ENCODE measurements at places on chromosomes 4 and X.

DNA sequence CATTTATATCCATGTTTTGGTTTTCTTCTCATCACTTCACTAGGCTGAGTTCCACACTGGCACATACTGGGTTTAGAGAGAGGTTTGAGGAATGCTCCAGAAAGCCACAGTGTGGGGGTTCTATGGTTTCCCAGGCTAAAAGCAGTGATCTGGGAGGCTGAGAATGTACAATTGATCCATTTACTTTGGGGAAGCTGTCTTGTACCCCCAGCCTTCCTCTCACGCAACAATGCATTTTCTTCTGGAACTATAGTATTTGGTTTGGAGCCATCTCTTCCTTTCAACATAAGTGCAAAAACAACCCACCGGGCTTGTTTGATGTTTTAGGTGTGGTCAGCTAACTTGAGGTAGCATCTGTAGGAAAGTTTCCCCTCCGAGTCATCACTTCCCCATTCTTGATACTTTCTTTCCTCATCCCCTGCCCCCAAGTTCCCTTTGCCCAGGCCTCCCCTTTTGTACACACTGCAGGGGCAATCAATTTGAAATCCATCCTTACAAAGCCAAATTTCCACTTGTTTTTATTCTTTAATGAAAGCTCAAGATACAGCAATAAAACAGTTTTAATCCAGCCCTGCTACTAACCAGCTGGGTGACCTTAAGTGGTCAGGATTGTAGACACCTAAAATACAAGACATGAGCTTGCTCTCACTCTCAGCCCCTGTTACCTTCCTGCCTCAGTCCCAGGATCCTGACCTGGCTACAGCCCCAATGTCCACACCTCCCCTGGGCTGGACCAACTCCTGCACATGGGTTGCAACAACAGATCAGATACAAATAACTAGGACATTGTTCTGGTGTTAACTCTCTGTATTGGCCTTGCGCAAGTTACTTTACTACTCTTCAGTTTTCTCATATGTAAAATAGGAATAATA lies 109.2 kb downstream of the FHDC1 start:
- peak; percentile 51 for DNase-seq

- no peak for DNase-seq
Measured at GRCh38 chr4:73417973-73418372, 13.9 kb downstream of the ALB start.

GRCh38 chr4:110867981-110868720 lies 245.3 kb upstream of the PITX2 start:
- DNase-seq: no peak

DNA sequence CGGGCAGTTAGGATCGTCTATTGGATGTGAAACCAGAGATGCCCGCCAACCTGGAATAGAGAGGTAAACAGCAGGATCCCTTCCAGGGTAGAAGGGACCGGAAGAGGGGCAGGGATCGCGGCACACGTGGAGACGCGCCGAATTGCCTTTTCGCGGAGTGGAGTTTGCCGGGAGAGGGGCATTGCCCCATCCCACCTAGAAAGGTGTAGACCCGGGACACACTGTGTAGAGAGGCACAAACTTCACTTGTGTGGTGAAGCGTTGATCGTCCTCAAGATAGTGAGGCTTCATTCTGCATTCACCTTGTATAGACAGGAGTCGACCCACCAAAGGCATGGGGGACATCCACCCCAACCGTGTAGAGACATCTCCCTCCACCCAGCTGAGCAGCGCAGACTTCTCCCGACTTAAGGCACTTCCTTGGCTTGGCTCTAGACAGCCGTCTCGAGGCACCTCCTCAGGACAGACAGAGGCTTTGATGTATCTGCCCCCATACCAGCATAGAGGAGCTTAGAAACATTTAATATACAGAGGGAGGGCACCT lies 410 bp downstream of the GNL3L start:
- DNase-seq: no peak

GRCh38 chr4:71456841-71457240 lies 118.0 kb downstream of the SLC4A4 start:
- no peak for DNase-seq

DNA sequence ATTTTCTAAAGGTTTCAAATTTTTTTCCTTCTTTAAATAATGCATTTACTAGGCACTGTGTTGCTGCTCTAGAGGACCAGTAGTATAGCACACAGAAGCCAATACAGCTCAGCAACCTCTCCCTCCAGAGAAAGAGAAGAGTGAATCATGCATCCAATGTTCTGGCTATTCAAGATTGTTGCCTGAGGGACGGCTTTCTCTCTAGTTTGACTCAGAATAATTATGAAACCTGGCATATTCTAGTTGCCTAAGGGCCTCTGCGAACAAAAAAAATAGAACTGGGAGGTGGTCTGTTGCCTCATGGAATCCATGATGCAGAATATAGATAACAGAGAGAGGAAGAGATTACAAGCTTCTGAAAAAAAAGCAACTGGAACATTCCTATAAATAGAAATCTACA lies 1233.3 kb upstream of the PABPC4L start:
- DNase-seq: peak; percentile 45

DNA sequence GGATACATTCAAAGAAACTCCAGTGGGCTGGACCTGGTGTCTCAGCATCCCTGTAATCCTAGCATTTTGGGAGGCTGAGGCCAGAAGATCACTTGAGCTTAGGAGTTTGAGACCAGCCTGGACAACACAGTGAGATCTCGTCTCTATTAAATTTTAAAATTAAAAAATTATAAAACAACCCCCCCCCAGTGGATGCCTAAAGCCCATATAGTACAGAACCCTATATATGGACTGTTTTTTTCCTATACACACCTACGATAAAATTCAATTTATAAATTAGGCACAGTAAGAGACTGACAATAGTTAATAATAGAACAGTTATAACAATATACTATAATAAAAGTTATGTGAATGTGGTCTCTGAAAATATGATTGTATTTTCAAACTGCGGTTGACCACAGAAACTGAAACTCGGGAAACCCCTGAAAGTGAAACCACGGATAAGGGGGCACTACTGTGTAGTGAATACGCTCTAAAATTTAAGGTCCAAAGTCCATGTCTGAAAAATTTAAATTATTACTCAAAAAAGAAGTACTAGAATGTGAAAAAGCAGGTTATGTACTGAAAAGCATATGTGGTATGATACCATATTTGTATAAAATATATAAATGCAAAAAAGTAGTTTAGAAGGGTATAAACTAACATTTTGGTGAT lies 2.0 kb downstream of the SMIM14 start:
- no peak for DNase-seq

- no peak for DNase-seq
Measured at GRCh38 chr4:25969374-25970155, 55.5 kb downstream of the SMIM20 start.

- no peak for DNase-seq
Measured at GRCh38 chr4:26441102-26441501, 49.2 kb downstream of the CCKAR start.

DNA sequence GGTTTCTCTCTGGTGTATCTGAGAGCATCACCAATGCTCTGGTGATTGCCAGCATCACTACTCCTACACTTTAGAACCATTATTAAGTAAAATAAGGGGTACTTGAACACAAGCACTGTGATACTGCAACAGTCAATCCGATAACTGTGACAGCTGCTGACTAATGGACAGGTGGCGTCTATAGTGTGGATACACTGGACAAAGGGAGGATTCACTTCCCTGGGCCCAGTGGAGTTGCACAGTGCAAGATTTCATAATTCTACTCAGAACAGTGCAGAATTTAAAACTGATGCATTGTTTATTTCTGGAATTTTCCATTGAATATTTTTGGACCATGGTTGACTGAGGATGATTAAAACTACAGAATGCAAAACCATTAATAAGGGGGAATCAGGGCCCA lies 97.8 kb downstream of the SHROOM3 start:
- no peak for DNase-seq

DNA sequence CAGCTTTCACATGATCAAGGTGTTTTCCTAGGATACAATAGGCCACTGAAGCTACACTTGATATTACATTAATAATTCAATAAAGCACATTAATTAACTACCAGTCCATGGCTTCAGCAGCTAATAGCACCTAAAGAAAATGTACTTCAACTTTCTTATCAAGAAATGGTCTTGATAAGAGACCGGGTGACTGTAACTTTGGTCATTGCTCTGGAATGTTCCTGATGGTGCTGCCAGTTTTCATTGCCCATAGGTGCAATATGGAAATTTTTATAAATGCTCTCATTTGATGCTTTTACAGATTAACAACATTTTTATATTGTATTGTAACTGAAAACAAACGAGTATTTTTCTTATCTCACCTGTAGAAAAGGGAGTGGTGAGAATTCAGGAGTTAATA lies 165.4 kb downstream of the SHROOM3 start:
- peak; percentile 64 for DNase-seq

GRCh38 chr4:16203083-16203482 lies 23.2 kb downstream of the TAPT1 start:
- DNase-seq: no peak

GRCh38 chrX:135000516-135000915 lies 9.7 kb downstream of the SMIM10 start:
- DNase-seq: peak; percentile 70

- no peak for DNase-seq
Measured at GRCh38 chrX:41303013-41303412, 30.9 kb upstream of the DDX3X start.

- DNase-seq: no peak
Measured at GRCh38 chrX:1213971-1214370, 1.5 kb upstream of the CRLF2 start.

GRCh38 chr4:101135371-101136010 lies 211.8 kb downstream of the PPP3CA start:
- DNase-seq: no peak

DNA sequence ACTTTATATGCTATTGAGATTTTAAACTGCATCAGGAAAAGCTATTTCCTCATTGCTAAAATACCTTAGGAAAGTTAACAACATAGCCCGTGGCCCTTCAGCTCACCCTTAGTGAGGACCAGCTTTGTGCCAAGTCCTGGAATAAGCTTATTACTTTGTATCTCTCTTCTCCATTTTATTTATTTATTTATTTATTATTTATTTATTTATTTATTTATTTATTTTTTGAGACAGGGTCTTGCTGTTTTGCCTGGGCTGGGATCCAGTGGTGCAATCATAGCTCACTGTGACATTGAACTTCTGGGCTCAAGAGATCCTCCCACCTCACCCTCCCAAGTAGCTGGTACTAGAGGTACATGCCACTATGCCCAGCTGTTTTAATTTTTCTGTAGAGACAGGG lies 6.3 kb downstream of the RHOXF1 start:
- DNase-seq: no peak

DNA sequence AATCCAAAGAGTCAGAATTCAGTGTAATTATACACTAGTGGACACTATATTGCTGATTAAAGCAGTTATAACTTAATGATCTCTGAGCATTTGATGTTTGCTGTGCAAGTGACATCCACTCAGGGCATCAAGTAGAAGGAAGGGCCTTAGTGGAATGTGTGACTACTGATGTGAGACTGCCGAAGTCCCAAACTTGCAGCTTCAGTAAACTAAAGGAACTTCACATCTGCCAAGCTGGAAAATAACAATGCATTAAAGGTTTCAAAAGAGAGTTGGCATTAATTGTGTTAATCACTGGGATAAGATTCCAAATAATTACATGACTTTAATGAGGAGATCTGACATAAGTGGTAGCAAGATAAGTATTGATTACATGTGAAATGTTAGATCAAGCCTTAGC lies 52.5 kb upstream of the SLC25A4 start:
- DNase-seq: no peak

- no peak for DNase-seq
Measured at GRCh38 chr4:39051492-39051891, 10.5 kb upstream of the KLHL5 start.

DNA sequence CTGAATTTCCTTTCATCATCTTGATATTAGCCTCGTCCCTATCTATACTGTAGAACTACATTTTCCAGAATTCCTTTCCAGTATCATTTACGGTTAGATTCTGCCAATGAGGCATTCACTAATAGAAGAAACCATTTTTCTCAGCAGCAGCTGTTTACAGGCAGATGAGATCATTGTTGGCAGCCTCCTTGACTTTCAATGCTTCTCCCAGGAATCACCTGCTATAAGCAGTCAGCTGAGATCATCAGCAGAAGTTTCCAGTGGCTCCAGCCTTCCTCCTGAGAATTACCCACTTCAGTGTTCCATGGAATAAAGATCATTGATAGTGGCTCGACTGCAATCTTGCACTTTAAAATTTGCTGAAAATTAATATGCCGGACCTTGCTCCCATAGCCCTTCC lies 157.3 kb upstream of the TET2 start:
- DNase-seq: no peak

DNA sequence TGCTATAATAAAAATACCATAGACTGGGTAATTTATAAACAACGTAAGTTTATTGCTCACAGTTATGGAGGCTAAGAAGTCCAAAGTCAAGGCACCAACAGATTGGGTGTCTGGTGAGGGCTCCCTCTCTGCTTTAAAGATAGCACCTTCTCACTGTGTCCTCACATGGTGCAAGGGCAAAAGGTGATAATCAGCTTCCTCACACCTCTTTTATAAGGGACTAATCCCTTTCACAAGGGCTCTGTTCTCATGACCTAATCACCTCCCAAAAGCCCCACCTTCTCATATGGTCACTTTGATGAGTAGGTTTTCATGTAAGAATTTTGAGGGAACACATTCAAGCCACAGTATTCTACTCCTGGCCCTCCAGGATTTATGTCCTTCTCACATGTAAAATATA lies 641.7 kb upstream of the ATOH1 start:
- no peak for DNase-seq

- DNase-seq: no peak
Measured at GRCh38 chr4:110510955-110511544, 35.1 kb downstream of the ENPEP start.

GRCh38 chr4:184895012-184895695 lies 69.4 kb upstream of the ACSL1 start:
- DNase-seq: no peak
